Stimulated activated CD4-positive, alpha-beta T cell treated with anti-CD3 and anti-CD28 coated beads, TNF-alpha, amount 100 ng/mL, for 1 hour (primary cell): ENCODE measurements at places on chromosomes 16 and 17.

GRCh38 chr17:28482551-28483199 is 9.2 kb downstream of the SLC13A2 start:
- no peak for DNase-seq

DNA sequence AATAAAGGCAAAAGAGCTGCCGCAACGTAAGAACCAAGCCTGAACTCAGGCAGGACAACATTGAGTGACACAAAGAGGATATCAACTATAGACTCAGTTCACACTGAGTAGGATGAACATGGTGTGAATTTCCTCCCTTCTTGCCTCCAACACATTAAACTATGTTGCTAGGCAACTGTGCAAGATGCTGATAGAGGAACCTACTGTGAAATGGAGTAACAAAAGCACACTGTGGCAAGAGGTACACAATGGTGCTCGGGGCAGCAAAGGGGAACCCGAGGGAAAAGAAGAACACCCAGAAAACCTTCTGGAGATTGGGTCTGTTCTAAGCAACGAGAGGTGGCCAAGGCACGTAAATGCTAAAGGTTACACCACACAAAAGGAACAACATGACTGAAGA is 34.1 kb downstream of the GRB2 start:
- no peak for DNase-seq

GRCh38 chr17:51261024-51261963 is 948 bp downstream of the UTP18 start:
- no peak for DNase-seq

DNA sequence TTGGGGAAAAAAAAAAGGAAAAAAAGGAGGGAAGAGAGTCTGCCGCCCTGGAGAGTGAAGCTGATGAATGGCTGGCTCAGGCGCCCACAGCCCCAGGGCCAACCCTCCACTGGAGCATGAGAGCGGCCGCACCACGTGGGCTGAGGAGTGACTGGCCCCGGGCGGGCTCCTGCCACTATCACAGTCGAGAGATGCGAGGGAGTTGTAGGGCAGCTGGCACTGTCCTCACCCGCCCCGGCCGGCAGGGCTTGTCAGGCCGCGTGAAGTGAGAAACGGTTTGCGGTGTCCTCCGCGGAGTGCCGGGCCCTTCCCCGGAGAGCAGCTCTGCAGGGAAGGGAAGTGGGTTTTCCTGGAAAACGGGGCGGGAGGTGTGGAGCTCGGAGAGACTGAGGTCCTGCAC is 45.9 kb downstream of the JPH3 start:
- DNase-seq: no peak

DNA sequence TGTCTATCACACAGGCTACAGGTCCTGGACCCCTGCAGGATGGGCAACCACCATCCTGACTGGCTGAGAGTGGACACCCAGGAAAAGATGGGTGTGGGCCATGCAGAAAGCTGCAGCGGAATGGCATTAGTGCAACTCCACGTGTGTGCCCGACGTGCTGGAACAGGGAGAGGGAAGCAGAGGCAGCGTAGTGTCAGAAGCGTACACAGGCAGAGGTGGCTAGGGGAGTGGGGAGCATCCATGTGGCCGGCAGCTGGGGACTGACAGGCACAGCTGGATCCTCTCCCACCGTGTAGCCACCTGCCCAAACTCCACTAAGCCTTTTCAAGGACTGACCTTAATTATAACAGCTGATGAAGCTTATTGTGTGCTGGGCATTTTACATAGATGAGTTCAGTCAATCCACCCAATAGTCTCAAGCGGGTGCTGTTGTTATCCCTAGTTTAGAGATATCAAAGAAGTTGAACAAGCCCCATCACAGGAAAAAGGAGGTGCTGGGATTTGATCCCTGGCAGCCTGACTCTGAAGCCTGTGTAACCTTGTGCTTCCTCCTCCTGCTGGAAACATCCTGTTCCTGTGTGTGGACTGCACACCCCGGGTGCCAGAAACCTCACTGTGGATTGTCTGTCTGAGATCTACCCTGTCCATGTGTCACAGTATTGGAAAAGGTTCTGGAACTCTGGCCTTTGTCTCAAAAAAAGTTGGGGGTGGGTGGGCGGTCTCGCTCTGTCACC is 114.0 kb downstream of the PRKCA start:
- DNase-seq: no peak

DNA sequence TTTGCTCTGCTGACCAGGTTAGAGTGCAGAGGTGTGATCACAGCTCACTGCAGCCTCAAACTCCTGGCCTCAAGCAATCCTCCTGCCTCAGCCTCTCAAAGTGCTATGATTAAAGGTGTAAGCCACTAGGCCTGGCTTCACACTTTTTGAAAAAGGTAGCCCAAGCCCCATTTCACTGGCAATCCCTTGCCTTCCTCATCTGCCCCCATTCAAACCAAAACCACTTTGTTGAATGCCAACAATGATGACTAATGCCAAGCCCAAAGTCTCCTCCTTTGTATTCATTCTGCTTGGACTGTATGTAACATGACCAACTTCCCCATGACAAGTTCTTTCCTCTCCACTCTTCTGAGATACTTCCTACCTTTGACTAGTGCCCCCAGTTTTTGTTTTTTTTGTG is 33.1 kb downstream of the N4BP1 start:
- no peak for DNase-seq

DNA sequence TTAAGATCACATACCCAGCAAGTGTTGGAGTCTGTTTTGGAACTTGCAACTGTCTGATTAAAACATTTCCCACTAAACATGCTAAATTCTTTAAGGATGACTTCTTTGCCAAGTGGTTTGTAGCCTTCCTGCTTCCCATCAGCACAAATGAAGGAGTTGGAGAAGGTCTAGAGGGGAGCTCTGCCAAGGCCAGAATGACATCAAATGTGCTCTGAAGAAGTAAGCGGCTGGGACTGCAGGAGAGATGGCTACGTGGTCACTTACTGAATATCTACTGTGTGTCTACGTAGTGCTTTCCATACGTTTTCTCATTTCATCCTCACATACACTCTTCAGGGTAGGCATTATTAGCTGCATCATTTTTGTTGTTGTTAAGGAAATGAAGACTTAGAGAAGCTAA is 135.7 kb upstream of the NLRP1 start:
- DNase-seq: no peak

- no peak for DNase-seq
Measured at GRCh38 chr16:19599968-19600716, 44.6 kb downstream of the VPS35L start.

- DNase-seq: peak; percentile 96
Measured at GRCh38 chr17:39754161-39754957, 16.6 kb downstream of the GRB7 start.

GRCh38 chr17:73308017-73308823 is 3.6 kb downstream of the CDC42EP4 start:
- no peak for DNase-seq

GRCh38 chr17:76690596-76691280 is 20.0 kb downstream of the MXRA7 start:
- no peak for DNase-seq

- no peak for DNase-seq
Measured at GRCh38 chr17:62067165-62068145, 2.4 kb upstream of the MED13 start.

DNA sequence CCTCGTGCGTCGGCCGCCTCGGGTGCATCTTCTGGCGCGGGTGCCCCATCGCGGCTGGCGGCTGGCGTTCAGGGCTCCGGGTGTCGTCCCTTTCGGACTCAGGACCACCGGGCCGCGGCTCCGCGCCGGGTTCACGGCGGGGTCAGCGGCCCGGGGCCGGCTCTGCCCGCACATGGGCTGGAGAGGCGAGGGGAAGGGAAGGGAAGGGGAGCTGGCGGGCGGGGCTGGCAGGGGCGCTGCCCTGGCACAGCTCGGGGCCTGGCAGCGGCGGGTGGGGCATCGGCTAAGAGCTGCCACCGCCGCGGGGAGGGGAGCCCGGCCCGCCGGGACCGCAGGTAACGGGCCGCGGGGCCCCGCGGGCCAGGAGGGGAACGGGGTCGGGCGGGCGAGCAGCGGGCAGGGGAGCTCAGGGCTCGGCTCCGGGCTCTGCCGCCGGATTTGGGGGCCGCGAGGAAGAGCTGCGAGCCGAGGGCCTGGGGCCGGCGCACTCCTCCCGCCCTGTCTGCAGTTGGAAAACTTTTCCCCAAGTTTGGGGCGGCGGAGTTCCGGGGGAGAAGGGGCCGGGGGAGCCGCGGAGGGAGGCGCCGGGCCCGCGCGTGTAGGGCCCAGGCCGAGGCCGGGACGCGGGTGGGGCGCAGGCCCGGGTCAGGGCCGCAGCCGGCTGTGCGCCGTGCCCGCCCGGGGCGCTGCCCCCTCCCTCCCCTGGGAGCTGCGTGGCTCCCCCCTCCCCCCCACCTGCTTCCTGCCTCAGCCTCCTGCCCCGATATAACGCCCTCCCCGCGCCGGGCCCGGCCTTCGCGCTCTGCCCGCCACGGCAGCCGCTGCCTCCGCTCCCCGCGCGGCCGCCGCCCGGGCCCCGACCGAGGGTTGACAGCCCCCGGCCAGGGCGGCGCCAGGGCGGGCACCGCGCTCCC is 646 bp downstream of the HIC1 start:
- no peak for DNase-seq
